ENCODE measurements at places on chromosomes 7 and 10.

DNA sequence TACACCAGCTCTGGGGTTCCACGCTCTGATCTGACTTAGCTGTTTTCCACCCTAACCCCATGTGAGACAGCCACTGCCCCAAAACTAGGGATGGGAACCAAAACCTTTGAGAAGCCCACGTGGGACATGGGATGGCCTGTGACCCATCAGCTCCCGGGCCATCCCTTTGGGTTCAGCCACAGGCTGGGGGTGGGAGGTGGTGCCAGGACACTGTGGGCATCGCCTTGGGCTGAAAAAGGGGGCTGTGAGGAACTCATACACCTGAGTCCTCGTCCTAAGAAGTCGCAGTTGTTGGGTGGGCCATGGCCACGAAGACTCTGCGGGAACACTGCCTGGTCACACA lies 379.1 kb downstream of the DNAJB6 start:
- no peak for DNase-seq

- no peak for DNase-seq
These were observed 3.9 kb downstream of the FAM241B start for GRCh38 chr10:69633673-69634635.

DNA sequence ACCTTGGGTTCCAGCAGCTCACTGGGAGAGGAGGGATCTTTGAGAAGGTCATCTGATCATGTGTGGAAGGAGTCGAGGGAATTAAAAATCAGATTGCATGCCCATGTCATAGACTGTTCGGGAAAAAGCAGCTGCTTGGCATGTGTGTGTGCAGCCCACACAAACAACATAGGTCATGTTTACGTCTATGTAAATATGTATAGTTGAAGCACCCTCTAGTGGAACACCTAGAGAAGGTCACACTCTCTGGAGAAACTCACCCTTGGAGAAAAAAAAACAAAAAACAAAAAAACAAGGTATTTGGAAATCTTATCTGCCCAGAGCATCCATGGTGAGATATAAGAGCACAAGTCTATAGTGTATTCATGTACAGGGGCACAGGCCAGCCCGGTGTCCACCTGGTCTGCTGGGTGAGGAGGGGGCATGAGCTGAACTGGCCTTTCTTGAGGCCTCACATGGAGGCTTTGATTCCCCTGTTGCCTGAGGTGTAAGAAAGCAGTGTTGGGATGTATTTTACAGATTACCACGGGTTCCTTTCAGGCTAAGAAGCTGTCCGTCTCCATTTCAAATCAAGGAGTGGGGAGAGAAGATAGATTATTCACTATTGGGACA lies 98.0 kb downstream of the NPY start:
- DNase-seq: no peak

DNA sequence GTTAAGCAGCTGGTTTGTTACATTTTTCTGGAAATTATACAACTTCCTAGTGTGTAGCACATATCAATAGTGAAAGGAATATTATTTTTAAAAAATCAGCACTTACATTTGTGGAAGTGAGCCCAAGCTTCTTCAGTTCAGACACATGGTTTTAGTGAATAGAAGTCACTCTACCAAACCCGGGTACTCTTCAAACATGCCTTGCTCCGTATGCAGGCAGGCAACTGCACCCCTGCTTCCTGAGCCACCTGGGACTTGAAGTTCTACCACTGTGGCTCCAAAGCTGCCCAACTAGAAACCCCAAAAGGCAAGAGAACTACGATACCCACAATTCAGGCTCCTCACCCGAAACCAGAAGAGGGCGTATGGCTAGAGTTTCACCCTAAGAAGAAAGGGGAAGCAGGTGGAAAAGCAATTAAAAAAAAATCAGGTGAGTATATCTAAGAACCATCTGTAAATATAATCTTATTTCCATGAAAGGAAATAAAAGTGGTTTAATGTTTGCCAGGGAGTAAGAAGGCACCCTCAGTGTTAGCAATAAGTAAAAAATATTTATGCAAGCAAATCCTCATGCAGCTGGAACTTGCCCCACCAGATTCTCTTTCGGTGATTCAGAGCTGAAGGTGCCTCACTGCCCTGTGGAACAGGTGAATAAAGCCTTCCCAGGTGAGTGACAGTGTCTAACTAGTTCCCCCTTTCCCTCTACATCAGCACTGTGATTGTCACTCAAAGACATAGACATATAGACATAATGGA lies at the start of gene MACC1:
Gene MACC1, minus strand, starts transcription at position 192 of the 756 bp plus-strand sequence. CDS start 55,522 bp downstream, outside the sequence.
- DNase-seq: no peak

GRCh38 chr7:130988443-130988842 lies 254.4 kb upstream of the KLF14 start:
- no peak for DNase-seq

DNA sequence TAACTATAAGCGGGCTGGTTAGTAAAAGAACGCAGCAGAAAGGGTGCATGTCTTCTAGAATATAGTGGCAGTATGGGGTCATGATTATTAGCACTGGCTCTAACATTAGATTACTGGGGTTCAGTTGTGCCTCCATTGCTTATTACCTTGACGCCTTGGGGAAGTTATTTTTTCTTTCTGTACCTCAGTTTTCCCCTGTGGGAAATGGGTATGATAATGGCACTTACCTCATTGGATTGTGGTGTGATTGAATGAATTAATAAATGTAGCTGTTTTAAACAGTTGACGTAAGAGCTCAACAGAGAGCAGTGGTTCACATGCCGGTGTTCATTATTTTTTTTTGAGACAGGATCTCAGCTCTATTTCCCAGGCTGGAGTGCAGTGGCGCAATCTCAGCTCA lies 116.5 kb downstream of the LRRC4 start:
- no peak for DNase-seq

DNA sequence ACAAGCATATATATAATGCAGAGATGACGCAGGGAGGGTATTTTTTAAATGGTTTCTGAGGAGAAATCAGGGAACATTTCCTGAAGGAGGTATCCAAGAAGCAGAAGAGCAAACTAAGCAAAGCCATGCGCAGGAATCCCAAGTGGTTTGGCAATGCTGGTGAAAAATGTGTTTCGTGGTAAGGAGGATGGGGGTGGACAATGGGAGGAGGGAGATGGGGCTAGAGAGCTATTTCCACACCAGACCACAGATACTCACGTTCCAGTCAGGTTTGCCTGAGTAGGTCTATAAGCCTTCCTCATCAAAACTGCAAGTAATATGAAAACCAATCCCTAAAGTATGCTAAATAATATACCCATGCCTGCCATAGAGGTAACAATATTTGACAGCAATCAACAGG lies 223.7 kb upstream of the MKLN1 start:
- no peak for DNase-seq

GRCh38 chr7:918441-919113 lies 35.9 kb downstream of the ADAP1 start:
- no peak for DNase-seq

- no peak for DNase-seq
These were observed 1.2 kb downstream of the DLG5 start for GRCh38 chr10:77925410-77925794.

- peak; percentile 17 for DNase-seq
These were observed 78.3 kb upstream of the NRP1 start for GRCh38 chr10:33412653-33413361.

GRCh38 chr10:32111585-32111984 lies 55.4 kb upstream of the KIF5B start:
- no peak for DNase-seq

DNA sequence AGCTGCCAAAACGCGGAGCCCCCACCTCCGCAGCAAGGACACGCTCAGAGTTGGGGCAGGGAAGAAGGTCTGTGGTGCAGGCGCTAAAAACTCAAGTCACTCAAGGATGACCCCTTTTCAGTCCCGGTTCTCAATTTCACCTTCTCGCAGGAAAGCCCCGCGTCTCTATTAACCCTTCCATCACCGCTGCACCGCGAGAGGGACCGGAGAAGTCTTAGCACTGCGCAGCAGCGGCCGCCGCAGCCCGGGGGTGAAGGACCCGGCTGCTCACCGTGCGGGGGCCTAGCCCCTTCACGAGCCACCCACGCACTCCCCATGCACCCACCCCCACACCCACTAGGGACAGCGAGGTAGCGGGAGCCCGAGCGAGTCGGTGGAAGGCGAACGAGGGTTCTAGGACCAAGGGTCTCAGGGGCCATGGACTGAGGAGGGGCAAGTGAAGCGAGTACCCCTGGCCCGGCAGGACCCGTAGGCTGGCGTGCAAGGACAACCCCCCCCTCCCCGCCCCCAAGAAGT lies 162.9 kb downstream of the SH3PXD2A start:
- DNase-seq: no peak

DNA sequence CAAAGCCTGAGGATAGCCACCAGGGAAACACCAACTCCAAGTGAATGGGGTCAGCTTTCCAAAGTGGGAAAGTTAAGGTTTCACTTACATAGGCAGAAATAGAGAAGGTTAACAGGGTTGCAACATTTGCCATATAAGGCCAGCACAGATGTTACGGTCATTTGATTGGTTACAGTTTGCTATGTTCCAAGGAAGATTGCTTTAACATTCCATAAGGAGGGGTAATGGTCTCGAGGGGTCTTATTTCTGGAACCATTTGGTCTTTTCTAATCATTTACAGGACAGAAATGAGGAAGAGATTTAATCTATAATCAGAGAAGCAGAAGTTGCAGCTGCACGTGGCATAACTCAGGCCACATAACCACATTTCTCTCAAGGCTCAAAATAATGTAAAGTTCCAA lies 679.4 kb upstream of the C7orf33 start:
- DNase-seq: no peak

DNA sequence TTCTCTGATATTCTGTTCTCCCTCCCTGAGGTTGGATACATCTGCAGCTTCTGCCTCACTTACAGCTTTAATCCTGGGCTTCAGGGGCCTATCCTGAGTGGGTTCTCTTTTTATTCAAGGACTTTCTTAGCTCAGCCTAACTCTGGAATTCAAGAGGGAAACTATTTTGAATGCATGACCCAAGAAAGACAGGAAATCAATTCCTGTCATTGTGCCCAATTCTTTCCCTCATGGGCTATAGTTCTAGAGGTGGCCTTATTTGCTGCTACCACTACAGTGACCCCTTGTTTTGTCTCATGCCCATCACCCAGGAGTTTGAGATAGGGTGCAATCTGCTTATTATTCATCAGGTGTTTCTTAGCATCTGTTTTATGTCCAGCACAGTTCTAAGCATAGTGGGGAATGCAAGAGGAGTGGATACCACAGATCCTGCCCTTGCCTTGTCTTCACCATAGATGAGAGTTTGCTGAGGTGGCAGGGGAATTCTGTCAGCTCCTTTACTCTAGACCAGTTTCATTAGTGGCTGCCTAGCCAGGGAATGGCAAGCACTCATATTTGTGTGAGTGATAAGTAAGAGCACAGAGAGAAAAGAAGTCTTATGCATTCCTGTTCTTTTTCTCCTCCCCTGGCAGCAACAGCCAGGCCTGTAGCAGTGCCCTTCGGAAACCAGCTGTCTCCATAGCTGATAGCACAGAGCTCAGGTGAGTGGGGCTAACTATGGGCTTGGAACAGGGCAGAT lies 19.4 kb downstream of the STRIP2 start:
- no peak for DNase-seq

GRCh38 chr7:2403014-2403717 lies at the start of gene CHST12:
Gene CHST12, plus strand, starts transcription at chr7:2403611. Its CDS starts 29,029 bp downstream, at chr7:2432640.
- DNase-seq: peak; percentile 64

DNA sequence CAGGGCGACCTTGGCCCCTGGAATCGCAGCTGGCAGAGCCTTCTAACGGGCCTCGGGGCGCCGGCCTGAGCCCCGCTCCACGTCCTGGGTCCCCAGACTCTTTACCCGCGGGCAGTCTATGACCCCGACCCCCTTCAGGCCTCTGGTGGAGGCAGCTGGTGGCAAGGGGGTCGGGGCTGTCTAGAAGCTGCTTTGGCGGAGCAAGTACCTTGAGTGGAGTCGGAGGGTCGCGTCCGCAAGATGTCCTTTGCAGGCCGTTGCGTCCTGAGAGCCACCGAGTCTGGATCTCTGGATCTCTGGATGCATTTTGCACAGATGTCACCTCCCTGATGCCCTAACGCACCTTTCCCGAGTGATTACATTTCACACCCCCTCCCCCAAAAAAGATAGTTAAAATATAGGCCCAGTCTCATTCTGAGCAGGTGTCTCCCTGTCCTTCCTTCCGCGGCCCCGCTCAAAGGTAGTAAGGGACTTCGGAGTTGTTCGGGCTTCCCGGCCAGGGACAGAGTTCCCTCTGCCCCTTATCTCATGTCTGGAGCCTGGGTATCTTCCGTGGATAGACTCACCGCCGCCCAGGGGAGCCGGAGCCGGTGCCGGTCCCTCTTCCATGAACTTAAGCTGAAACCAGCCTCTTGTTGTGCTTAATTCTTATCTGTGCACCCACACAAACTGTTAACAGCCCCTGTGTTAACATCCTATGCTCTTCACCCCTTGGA lies 457 bp downstream of the ACADSB start:
- no peak for DNase-seq

DNA sequence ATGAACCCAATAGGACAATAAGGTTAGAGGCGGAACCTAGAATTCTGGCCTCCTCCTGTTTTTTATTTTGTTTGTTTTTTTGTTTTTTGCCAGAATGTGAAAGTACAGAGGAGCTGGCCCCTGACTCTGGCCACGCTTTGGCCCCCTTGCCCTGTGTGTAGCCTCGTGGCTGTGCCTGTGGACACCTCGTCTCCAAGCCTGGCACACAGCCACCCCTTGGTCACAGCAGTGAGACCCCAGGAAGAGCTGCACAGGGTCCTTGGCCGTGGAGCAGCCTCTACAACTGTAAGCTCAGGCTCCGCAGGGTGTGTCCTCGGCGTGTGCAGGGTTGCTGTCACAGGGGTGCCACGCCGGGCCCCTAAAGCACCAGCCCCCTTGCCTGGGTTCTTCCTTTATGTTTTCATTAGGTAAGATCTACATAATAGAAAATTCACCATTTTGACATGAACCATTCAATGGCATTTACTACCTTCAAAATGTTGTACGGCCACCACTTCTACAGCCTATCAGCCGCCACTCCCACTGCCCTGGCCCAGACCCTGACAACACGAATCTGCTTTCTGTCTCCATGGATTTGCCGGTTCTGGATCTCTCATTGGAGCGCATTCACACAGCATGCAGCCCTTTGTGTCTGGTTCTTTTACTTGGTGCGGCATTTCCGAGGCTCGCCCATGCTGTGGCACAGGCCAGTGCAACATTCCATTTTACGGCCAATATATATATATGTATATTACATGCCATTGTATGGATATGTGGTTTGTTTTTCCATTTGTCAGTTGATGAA lies 51.0 kb downstream of the AMZ1 start:
- no peak for DNase-seq

- DNase-seq: no peak
These were observed 101.6 kb upstream of the EEPD1 start for GRCh38 chr7:36051501-36051900.

DNA sequence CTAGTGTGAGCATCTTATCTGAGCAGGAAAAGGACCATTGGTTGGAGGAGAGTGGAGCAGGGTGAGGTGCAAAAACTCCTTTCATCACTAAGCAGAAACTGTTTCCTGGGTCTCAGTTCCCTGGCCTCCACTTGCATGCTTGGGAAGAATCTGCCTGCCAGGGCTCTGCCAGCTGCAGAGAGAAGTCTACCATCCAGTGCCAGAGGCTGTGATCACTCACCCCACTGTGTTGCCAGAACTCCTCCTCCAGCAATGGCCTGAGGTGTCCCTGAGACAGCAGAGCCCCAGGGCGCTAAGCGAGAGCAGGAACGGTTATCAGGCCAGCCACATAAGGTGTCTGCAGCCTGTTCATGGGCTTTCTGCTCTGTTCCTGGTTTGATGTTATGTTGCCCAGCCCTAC lies 991.4 kb downstream of the CCSER2 start:
- no peak for DNase-seq

All from brain pericyte (primary cell).